ENCODE measurements at places on chromosomes 6 and 20.

- DNase-seq: no peak
Measured at GRCh38 chr20:8587251-8587650, 455.2 kb downstream of the PLCB1 start.

GRCh38 chr6:168498161-168498843 is 57.3 kb downstream of the SMOC2 start:
- no peak for DNase-seq

- peak; percentile 10 for DNase-seq
Measured at GRCh38 chr20:36344517-36345132, 38.5 kb downstream of the DLGAP4 start.

DNA sequence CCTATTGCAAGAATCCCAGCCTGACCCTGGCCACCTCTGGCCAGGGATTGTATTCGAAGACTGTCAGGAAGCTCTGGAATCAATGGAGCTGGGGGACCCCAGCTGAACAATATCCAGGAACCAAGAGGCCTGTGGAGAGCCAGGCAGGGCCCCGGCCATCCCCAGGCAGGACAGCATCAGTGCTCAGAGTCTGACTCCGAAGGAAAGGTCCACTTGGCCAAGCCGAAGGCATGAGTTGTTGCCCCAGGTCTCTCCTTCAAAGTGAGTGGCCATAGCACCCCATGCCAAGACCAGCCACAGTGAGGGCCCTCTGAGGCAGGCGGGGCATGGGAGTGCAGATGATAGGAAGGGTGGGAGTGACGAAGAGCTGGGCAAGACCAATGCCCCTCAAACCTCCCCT is 193.1 kb downstream of the CDH4 start:
- no peak for DNase-seq

- DNase-seq: no peak
Measured at GRCh38 chr20:38109591-38110524, 55.2 kb downstream of the TGM2 start.

- no peak for DNase-seq
Measured at GRCh38 chr6:32718879-32719278, 22.3 kb upstream of the HLA-DQA2 start.

GRCh38 chr20:40887105-40887504 is 141.5 kb upstream of the TOP1 start:
- DNase-seq: no peak

GRCh38 chr20:11895861-11896387 is 21.8 kb upstream of the BTBD3 start:
- DNase-seq: no peak

- DNase-seq: no peak
Measured at GRCh38 chr6:88712243-88712936, 251.0 kb downstream of the RNGTT start.

GRCh38 chr6:156691018-156691417 is 86.2 kb upstream of the ARID1B start:
- DNase-seq: no peak

DNA sequence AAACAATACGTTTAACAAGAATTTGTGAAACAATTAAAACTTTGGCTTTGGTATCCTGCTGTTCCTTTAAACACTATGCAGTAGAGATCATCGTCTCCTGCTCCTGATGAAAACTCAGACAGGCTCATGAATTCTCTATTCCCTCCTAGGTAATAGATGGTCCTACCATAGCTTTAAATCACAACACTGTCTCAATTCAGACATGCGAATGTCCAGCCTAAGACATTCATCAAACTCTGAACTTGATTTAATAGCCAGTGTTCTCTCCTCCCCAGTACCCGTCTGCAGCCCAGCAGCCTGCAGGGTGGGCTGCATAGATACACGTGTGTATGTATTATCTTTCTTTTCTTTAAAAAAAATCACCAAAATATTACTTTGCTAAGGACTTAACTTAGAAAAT is 232.8 kb downstream of the TTLL2 start:
- no peak for DNase-seq

DNA sequence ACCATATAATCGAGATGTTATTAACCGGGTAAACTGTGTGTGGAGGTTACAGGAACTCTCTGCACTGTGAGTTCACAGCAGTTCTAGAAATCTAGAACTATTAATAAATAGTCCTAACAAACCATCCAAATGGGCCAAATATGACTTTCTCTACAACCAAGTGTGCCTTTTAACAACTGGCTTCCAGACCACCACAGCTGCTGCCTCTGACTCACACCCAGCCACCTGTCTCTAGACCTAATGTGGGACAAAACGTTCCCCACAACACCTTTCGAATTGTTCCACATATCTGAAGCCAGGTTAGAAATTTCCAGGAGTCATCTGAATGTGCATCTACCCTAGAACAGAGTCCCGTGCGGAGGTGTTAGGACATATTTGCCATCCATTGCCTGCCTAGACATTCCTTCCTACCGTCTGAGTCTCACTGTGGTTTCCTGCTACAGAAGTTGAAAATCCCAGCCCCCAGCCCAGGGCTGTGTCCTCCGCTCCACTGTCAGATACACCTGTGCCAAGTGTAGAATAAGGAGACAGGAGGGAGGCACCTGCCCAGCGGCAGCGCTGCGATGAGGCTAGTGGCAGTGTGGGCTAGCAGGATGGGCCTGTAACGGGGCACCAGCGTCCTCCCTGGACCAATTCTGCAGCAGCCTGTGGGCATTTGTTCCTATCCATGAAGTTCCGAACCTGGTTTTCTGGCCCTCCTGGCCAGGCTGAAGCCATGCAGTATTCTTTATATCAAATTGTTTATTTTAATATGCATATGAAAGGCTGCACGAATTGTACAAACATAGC is 28.5 kb upstream of the MAP3K4 start:
- DNase-seq: no peak

GRCh38 chr6:27470023-27470422 is 2.9 kb downstream of the ZNF184 start:
- no peak for DNase-seq

- DNase-seq: peak; percentile 19
Measured at GRCh38 chr6:24743265-24743943, 24.4 kb upstream of the C6orf62 start.

GRCh38 chr6:54098450-54099044 is 12.7 kb upstream of the MLIP start:
- DNase-seq: no peak

DNA sequence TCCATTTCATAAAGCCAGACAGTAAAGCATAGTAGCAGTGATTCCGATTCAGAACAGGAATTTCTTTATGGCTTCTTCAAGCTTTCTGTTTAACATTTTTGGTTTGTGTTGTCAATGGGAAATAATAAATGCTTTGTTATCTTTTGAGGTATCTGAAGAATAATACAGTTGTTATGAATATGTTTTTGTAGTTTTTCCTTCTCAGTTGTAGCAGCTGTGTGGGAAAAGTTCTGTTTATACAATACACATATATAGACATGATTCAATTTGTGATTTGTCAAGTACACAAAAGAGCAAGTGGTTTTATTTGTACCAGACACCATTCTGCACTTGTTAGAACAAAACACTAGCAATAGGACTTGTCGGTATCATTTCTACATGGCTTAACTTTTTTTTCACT is 96.6 kb downstream of the CDYL start:
- DNase-seq: no peak

- no peak for DNase-seq
Measured at GRCh38 chr6:47134476-47135189, 92.5 kb upstream of the ADGRF1 start.

GRCh38 chr20:50110141-50111047 is 2.6 kb downstream of the UBE2V1 start:
- no peak for DNase-seq

DNA sequence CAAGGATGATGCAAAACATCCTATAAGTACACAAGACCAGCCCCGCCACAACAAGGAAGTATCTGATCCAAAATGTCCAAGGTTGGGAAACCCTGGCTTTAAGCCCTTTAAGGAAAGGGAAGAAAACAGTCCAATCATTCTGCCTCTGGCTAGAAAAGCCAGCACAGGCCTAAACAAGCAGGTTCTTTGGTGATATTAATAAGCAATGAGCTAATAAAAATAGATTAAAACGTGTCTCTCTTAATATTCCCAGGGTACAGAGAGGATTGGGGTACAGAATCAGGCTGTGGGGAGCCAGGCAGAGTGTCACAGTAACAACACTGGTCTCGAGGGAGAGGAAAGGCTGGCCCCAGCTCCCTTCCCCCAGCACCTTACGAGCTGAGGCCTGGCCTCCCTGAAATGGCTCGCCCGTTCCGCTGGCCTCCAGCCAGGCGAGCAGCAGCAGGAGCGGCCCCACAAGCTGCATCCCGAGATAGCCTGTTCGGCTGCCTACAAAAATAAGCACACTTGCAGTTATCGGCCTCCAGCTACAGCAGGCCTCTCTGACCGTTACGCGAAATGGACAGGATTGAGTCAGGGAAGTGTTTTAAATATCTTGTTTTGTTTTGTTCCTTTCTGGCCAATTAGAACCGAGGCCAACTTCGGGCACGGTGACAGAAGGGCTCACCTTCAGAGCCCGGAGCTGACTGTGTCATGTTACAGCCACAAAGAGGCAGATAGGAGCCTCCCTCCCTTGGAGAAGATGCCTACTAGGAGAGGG is 4.0 kb upstream of the ZMYND8 start:
- DNase-seq: no peak

GRCh38 chr20:3847429-3847940 is 851 bp downstream of the MAVS start:
- DNase-seq: no peak

DNA sequence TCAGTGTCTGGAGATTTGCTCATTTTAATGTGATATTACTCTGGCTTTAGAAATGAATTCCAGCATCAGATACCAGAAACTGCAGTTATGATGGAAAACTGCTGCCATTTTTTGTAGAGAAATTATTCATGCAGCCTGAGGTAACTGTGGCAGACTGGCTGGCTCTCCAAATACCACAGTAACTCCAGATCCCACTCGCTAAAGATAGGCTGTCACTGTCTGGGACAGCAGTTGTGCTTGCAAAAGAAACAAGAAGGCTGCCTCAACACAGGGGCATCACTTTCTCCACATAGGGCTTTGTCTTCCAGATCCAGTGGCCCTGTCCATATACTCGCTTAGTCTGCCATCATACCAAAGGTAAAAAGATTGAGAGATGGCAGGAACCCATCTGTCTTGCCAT is 52.7 kb downstream of the FAM184A start:
- DNase-seq: no peak
